ENCODE measurements at places on chromosomes 5 and 9.

DNA sequence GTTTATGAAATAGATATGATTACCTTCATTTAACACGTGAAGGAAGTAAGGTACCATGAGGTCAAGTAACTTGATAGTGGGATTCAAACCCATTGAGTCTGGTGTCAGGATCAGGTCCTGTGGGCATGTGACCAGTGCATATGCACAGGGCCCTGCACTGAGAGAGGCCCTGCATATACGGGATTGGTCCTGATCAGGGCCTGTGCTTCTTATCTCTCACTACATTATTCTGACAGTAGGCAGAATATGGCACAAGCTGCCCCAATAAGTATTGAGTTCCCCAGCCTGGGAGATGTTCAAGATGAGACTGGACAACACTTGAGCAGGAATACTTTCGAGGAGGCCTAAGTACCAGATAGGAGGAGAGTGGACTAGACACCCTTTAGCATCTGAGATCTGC, 44.0 kb downstream of the GALNT10 start:
- DNase-seq = no peak

GRCh38 chr5:153147891-153148623, 342.4 kb upstream of the GRIA1 start:
- no peak for DNase-seq

- no peak for DNase-seq
Measured at GRCh38 chr5:115857626-115858349, 16.1 kb downstream of the AP3S1 start.

- DNase-seq = no peak
Measured at GRCh38 chr9:129344641-129345495, 166.8 kb upstream of the IER5L start.

DNA sequence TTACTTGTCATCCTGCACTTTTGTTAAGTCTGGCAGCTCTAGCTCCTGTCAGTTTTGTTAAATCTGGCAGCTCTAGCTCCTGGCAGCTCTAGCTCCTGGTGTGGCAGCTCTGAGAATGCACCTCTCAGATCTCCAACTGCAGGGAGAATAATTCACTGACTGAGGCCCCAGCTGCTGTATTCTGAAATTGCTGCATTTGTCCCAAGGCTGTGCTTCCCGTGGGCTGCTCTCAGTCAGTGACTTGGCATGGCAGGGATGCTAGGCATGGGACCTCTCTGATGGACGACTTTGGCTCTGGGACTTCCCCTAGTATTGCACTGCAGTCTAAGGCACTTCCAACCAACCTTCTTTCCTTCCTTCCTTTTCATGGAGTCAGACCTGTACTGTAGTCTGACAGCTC, 475.7 kb downstream of the CCDC171 start:
- DNase-seq = no peak

GRCh38 chr9:32954642-32955041, 46.8 kb downstream of the APTX start:
- DNase-seq = no peak

GRCh38 chr5:16675806-16676205, 59.0 kb upstream of the RETREG1 start:
- no peak for DNase-seq
